CD4-positive, alpha-beta memory T cell (primary cell): ENCODE measurements at places on chromosomes 6 and 20.

DNA sequence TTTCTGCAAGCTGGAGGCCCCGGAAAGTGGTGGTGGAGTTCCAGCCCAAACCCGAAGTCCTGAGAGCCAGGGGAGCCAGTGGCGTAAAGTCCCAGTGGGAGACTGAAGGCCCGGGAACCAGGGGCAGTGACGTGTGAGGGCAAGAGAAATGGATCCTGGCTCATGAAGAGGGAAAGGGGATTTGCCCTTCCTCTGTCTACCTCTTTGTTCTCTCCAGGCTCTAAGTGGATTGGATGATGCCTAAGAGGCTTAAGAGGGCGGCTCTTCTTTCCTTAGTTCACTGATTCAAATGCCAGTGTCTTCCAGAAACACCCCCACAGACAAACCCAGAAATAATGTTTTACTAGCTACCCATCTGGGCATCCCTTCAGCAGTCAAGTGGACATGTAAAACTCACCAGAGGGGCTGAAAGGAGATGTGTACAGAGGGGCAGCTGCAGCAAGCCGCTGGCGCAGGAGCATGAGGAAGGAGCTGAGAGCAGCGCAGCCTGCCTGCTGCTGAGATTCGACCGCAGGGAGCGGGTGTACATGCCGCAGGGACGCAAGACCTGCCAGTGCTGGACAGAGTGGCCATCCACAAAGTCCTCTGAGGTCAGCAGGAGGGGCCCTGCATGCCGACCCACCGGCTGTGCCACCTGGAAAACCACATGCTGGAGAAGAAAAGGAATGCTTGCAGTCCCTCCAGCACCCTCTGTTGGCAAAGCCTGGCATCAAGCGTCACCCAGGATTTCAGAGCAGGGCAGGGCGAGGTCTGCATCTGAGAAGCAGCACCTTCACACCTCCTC, 29.5 kb downstream of the CDYL start:
- no peak for DNase-seq

GRCh38 chr20:2745060-2745910, 52.7 kb downstream of the EBF4 start:
- no peak for DNase-seq

GRCh38 chr6:135360222-135360621, 137.3 kb downstream of the AHI1 start:
- DNase-seq, result no peak

DNA sequence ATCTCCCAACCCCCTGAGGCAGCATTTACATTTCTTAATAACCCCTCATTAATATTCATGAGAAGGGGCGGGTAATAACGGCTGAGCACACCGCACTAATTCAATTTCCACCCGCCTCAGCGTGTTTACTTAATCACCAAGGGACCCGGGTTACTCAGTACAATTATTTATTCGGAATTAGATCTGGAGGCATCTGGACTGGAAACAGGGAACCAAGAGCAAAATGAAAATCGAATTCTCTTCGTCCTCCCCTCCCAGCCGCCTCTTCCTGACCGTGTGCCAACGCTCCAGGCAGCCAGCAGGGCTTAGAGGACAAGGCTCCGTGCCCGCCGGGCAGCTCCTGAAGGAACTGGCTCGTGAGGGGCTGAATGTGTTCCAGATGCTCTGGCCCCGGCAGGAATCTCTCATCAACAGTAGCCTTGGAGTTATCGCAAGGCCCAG, 23.5 kb upstream of the CTNNBL1 start:
- no peak for DNase-seq

DNA sequence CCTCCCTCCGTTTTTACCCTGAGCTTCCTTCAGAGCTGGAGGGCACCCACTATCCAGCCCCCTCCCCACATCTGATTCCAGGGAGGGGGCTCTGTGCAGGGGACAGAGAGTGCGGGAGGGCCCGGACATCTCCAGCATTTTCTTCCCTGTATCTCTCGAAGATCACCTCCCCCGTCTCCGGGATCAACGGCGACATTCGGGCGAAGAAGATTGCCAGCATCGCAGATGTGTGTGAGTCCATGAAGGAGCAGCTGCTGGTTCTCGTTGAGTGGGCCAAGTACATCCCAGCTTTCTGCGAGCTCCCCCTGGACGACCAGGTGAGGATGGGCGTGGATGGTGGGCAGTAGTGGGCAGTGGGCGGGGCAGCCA, 58.8 kb downstream of the HNF4A start:
- DNase-seq, result no peak

GRCh38 chr6:85458782-85459181, 8.9 kb downstream of the NT5E start:
- DNase-seq, result no peak

DNA sequence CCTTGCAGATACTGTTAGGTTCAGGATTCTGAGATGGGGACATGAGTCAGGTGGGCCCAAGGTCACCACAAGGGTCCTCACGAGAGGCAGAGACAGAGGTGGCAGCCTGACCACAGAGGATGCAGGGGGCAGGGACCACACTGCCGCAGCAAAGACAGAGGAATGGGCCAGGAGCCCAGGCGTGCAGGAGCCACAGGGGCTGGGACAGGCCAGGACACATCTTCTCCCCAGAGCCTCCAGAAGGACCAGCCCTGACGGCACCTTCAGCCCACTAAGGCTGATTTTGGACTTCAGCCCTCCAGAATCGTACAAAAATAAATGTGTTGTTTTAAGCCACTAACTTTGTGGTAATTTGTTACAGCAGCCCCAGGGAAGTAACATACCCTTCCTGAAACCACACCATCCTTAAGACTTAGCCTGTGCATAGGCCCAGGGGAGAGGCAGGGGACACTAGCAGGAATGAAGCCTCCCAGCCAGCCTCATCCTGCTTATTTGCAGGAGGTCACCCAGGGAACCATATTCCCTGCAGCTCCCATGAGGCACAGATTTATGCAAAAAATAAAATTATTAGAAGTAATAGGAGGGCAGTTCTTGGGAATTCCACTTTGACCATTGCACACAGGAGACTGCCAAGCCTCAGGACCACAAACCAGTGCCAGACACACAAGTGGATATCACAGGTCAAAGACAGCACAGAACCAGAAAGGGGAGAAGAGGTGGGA, 119.3 kb upstream of the CST7 start:
- no peak for DNase-seq

DNA sequence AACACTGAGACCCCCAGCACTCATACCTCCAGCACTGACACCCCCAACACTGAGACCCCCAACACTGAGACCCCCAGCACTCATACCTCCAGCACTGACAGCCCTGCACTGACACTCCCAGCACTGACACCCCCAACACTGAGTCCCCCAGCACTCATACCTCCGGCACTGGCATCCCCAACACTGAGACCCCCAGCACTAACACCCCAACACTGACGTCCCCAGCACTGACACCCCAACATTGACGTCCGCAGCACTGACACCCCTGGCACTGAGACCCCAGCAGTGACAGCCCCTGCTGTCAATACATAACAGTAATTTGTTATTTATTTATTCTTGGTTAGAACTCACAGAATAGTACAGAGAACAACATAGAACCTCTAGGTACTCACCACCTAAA, 58.0 kb downstream of the ERMARD start:
- no peak for DNase-seq

GRCh38 chr6:134201716-134202115, 116.2 kb downstream of the SGK1 start:
- no peak for DNase-seq

DNA sequence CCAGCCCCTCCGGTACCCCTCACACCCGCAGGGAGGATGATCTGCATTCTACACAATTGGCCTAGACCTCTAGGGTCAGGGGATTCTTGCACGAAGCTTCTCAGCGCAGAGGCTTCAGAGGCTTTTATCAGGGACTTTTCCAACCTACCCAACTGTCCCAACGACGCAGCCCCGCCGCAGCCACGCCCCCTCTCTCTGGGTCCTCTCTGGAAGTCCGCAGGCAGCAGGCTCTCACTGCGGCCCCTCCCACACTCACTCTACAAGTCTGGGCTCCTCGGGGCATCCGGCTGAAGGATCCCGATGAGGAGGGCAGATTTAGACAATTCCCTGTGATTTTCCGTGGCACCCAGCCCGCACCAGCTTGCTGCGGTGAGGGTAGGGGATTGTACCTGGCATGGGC, 227.7 kb upstream of the RNF24 start:
- no peak for DNase-seq
